ENCODE measurements at places on chromosomes 2 and 18. TPM values are rescaled to one million over a fixed set of nuclear protein-coding genes. Genes with fewer than 3 reads are reported as not detected.

DNA sequence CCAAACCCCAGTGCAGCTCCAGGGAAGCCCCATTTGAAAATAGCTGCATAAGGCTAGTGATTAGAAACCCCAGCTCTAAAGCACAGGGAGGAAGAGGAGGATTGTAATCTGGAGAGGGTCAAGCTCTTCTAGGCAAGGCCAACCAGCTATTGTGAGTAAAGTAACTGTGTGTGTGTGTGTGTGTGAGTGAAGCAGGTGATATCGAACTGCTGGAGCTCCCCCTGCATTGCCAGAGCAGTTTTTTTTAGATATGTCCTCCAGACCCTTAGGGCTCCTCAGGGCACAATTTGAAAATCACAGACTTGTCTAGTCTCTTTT lies 177.4 kb upstream of the NABP1 start:
- DNase-seq: peak; percentile 2

DNA sequence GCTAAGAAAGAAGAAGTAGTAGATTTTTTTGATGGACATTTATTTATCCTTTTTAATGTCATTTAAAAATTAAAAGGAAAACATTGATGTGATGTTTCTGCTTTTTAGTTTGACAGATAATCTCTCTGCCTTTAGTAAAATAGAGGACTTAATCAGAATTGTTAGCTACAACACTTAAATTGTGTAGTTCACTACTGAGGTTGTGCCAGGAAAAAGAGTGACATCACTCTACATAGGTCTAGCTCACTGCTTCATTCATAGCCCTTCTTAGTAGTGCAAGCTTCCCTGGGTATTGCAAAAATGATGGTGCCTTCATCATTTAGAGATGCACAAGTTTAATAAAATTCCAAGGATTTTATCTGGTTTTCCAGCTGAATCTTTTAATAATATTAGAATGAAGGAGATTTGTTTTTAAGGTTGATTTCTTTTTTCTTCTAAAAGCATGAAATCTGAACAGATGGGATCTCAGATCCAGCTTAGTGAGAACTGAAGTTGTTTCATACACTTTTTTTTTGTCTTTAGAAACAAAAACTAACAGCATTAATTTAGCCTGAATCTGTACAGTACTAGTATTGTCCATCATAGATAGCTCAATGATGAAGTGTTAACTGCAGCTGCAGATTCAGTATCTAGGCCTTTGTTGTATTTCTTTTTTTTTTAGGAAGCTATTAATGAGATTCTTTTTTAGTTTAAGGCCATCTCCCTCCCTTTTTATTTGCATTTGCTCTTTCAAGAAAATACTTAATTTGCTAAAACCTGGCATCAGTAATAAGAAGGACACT lies 20.6 kb upstream of the TMEFF2 start:
- DNase-seq: no peak

DNA sequence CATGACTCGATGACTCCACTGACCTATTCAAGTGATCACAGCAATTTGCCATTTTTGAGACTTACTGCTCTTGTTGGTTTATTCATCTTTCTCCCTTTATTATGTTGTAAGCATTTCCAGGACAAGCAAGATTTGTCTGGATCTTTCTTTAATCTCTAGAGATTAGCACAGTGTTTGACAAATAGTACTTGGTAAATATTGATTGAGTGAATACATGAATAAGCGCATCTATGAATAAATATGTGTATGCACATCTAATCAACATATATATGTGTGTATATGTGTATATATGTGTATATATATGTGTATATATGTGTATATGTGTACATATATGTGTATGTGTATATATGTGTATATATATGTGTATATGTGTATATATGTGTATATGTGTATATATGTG lies 7.3 kb downstream of the TMX3 start:
- DNase-seq: no peak

The CFAP221 gene
- total RNA-seq: not detected

The FNDC4 gene
- total RNA-seq: 18.3 TPM

Data from fibroblast of lung (primary cell).